ENCODE measurements at places on chromosomes 12 and 14.

DNA sequence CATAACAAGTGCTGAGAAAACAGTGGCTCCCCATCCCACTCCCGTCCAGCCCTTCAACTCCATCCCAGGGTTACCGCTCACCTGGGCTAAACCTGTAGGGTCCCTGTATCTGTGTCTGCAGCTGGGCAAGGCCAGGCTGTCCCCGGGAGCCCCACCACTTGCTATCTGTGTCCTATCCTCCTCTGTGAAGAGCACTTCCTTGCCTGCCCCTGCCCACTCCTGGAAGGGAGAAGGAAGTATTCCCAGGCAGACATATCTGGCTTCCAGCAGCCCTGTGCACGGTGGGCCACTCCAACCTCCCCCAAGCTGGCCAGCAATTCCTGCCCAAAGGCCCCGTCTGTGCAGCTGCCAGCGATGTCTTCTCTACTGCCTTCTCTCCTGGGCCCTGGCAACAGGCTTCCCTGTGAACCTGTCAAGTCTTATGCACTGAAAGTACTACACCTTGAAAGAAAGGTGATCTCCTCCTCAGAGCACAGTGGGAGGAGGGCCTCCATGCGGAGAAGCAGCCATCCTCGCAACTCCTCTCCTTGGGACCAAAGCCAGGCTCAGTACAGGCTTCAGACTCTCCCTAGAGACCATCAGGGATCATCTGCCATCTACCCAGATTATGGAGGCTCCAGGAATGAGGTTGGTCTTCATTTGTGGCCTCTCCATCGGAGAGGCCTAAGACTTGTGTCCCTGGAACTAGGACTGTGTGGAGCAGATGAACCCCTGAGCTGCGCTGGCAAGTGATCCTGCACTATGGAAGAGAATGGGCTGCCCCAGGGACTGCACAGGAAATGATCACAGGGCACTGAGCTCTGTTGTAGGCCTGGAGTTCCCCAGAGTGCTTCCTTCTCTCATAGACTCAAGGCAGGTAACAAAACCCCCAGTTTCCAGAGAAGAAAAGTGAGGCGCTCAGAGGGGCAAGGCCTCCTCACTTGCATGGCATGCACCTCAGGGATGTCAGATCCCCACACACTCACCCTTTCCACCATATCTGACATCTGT is 663.6 kb downstream of the BCL11B start:
- no peak for DNase-seq

DNA sequence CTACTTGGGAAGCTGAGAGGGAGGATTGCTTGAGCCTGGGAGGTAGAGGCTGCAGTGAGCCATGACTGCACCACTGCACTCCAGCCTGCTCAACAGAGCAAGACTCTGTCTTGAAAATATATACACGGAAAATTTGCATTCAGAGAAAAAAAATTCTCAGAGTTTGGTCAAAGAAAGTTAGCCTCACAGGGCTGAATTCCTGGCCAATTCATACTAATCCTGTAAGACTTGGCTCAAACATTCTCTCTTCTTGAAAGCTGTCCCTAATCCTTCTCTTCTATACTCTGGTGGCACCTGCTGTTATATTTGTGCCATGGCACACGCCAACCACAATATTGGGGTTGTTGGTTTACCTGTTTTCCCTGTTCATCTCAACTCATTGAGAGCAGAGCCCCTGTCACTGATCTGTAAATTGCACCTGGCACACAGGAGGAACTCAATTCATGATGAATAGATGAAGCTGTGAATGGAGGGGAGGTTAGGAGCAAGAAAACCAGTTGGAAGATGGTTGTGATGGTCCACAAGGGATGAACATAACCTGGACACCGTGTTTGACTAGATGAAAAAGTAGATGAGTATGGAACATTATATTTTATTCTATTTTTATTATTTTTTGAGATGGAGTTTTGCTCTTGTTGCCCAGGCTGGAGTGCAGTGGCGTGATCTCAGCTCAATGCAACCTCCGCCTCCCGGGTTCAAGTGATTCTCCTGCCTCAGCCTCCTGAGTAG is 36.8 kb upstream of the SPTSSA start:
- DNase-seq: peak; percentile 56

- DNase-seq: no peak
Observed at GRCh38 chr12:75585330-75585729, 73.9 kb upstream of the KRR1 start.

GRCh38 chr12:57119294-57120085 is 8.3 kb upstream of the STAT6 start:
- no peak for DNase-seq

- no peak for DNase-seq
Observed at GRCh38 chr12:110203546-110203945, 77.5 kb upstream of the ATP2A2 start.

DNA sequence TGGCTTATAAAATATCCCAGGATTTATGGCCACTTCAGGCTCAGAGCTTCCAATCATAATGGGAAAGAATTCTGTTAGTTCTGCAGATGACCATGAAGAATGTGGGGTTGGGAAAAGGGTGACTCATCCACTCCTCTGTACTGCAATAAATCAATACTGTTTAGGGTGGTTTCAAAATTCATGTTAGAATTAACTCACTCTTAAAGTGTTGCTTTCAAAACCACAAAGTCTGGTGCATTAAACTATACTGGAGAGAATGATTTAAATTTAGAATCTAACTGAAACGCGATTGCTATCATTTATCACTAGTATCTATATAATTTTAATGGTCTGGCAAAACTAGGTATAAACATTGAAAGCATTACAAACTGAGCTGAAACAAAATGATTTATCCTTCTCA is 798 bp downstream of the CCDC198 start:
- no peak for DNase-seq

- DNase-seq: no peak
Observed at GRCh38 chr14:100096656-100097055, 31.4 kb downstream of the EVL start.

GRCh38 chr12:11486623-11487444 is 91.5 kb upstream of the PRB2 start:
- peak; percentile 58 for DNase-seq

- peak; percentile 55 for DNase-seq
Observed at GRCh38 chr14:104263675-104264358, 125.4 kb downstream of the KIF26A start.

DNA sequence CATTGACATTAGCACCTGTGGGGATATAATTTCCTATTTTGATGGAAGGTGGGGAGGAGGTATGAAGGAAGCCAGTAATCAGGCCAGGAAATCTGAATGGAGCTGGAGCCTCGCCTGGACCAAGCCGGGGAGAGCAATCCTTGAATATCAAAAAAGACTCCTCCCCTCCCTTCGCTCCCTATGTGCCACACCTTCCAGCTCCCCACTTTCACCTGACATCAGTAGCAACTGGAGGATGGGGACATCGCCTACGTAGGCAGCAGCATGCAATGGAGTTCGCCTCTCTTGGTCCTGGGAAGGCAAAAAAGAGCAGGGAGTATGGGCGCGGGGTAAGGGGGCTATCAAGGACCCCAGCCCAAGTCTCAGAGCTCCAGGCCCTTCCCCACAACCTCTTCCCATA is 1.1 kb downstream of the ANKRD52 start:
- no peak for DNase-seq

DNA sequence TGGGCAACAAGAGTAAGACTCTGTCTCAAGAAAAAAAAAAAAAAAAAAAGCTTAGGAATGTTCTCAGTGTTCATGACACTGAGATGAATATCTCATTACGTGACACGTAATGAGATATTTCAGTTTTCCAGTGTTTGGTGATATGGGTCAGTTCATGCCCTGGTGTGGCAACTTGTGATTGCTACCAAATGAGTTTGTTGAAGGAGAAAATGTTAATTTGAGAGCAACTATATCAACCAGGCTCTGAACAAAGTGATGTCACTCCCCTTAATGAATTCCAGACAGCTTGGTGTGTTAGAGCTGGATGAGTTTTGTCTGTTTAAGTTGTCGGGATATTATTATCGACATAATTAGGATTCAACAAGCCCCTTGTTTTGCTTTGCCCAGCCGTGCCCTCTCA is 211.7 kb downstream of the DPF3 start:
- DNase-seq: no peak

DNA sequence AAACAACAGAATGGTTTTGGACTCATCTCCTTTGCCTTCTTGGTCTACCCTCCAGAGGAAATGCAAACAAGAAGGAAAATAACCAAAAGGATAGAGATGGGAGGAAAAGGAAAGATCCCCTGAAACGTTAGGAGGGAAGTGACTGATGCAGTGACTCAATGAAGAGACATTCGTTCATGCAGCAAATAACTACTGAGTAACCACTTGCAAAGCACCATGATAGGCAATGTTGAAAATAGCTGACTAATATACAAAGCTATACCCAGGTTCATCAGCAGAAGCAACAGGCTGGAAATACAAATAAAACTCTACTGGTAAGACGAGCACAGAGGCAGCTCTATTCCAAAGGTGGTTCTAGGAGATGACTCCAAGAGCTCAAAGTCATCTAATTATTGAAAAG is 41.8 kb downstream of the R3HDM2 start:
- DNase-seq: no peak

- DNase-seq: no peak
Observed at GRCh38 chr12:128326406-128326805, 59.4 kb downstream of the TMEM132C start.

DNA sequence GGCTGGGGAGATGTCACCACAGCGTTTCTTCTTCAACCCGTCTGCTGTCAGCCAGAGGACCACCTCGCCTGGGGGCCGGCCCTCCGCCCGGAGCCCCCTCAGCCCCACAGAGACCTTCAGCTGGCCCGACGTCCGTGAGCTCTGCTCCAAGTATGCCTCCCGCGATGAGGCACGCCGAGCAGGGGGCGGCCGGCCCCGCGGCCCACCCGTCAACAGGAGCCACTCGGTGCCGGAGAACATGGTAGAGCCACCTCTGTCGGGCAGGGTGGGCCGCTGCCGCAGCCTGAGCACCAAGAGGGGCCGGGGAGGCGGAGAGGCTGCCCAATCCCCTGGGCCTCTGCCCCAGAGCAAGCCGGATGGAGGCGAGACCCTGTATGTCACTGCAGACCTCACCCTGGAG is 38.8 kb downstream of the PLEKHG3 start:
- DNase-seq: no peak

DNA sequence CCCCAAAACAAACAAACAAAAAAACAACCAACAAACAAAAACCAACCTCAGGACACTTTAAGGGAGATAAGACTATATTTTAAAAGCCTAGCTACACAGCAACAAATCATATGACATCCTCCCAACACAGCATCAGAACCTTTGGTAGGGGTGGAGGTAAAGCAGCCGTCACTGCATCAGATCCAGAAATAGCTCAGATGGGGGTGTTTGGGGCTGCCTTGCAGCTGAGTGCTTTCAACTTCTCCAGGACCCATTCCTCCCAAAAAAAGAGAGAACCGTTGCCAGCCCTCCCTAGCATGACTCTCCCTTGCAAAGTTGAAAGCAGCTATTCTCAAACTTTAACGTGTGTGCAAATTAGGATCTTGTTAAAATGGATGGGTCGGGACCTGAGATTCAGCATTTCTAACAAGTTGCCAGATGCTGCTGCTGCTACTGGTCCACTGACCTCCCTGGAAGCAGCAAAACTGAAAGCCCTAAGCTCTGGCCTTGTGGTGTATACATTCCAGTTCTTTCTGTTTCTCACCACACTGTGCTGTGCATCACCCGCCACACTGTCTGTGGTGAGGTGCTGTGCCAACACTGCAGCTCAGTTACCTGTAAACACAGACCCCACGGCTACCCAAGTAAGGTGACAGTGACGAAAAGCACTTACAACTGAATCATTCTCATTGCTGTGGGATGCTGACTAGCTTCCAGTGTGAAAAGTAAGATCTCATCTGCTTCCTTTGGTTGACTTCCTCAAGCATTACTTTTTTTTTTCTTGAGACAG is 54.0 kb downstream of the SLC38A1 start:
- no peak for DNase-seq

GRCh38 chr14:50560931-50561285 is 963 bp downstream of the ATL1 start:
- DNase-seq: peak; percentile 73

- no peak for DNase-seq
Observed at GRCh38 chr12:47281667-47282171, 202.0 kb upstream of the AMIGO2 start.

DNA sequence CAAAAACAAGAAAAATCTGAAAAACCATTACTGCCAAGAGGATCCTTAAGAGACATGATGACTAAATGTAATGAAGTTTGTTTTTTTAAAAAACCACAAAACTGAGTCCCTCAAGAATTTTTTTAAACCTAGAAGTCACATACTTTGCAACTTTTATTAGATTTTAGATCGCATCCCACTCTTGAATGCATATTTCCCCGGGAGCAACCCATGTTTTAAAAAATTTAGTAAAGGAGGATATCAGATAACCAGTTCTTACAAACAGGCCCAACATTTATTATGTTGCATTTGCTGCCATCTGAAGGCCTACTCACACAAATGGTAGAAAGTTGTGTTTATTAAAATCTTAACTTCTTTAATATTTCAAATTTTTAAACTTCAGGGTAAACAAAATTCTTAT is 44.3 kb upstream of the CCT2 start:
- no peak for DNase-seq

- peak; percentile 22 for DNase-seq
Observed at GRCh38 chr12:71581206-71581605, 82.4 kb downstream of the ZFC3H1 start.

- no peak for DNase-seq
Observed at GRCh38 chr14:64753999-64754398, 49.8 kb downstream of the PLEKHG3 start.

DNA sequence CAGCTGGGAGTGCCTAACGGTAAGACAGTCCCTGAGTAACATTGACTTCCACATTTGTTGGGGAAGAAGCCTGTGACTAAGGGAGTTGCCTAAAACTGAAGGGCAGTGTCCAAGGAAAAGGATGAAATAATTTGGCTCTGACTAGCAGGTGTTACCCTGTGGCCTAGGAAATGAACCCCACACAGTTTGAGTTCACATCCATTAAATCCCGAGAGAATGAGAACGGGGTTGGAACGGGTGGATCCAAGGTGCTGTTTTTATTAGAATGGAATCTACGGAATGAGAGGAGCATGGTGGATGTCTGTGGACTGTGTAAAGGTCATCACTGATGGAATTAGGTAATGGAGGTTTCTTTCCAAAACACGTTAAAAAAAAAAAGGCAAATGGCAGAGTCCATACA is 324.0 kb downstream of the MED13L start:
- no peak for DNase-seq

- no peak for DNase-seq
Observed at GRCh38 chr14:74981833-74982232, 20.9 kb upstream of the EIF2B2 start.

DNA sequence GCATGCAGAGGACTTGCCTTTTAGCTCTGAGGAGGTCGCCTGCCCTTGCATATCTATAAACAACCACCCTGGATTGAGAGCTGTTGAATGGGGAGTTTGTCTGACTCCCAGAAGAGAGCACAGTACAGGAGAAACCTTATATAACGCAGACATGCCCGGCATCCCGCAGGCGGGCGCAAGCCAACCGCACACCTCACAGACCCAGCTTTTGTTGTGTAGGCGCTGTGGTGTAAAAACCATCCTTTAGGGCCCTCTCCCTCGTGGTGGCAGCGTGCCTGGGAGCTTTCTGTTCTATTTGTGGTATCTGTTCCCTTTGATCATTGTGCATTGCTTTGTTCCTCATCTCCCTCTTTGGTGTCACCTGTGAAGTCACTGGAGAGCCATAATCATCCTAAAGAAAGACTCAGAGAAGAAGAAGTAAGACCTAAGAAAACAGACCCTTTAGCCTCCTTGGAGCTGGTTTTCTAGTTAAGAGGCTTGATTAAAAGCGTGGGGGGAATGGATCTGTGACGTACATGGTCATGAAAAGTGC is 77.7 kb downstream of the ETV6 start:
- DNase-seq: no peak

GRCh38 chr14:93104961-93105360 is 10.8 kb downstream of the ITPK1 start:
- DNase-seq: peak; percentile 37

Measured in COR-L47 (cell line).